GM12891 (cell line): ENCODE measurements at places on chromosomes 5 and 9.

GRCh38 chr9:131473198-131473885, 29.4 kb upstream of the POMT1 start:
- no peak for DNase-seq

DNA sequence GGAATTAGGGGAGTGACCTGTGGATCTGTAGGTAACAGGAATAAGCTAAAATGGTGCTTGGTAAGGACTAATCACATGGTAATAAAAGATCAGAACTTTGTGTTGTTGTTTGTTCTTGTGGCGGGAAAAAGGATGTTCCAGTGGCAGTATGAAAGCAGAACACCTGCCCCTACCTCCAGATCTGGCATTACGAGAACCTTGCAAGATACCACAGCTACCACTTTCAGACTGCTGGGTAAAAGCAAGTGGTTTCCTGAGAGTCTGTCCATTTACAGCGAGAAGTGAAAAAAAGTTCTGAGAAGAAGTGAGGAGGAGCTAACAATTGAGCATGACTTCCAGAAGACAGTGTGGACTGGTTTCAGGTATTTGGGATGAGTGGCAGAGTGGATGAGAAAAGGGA, 252.5 kb downstream of the TLE4 start:
- DNase-seq: no peak

- no peak for DNase-seq
Measured at GRCh38 chr5:132785365-132785764, 8.3 kb upstream of the SEPTIN8 start.

- DNase-seq: no peak
Measured at GRCh38 chr9:3214741-3215140, 311.1 kb downstream of the RFX3 start.

GRCh38 chr9:75855509-75855908, 35.0 kb upstream of the PCSK5 start:
- DNase-seq: no peak

DNA sequence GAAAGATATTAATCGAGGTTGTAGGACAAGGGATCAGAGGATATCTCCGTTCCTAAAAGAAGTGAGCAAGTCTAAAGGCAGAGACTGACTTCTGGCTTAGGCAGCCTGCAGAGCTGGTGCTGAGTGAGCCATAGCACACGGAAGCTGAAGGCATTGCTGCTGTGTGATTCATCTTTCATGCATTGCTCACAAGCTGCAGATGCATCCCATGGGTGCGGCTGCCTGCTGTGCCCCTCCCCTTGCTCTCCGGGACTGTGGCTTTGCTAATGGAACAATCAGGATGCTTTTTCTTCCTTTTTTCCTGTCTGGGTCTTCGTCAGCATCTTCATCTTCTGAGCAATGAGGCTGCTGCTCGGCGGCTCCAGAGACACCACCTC, 341.4 kb downstream of the DIRAS2 start:
- DNase-seq: no peak

- DNase-seq: no peak
Measured at GRCh38 chr5:68274847-68275651, 59.5 kb downstream of the PIK3R1 start.

DNA sequence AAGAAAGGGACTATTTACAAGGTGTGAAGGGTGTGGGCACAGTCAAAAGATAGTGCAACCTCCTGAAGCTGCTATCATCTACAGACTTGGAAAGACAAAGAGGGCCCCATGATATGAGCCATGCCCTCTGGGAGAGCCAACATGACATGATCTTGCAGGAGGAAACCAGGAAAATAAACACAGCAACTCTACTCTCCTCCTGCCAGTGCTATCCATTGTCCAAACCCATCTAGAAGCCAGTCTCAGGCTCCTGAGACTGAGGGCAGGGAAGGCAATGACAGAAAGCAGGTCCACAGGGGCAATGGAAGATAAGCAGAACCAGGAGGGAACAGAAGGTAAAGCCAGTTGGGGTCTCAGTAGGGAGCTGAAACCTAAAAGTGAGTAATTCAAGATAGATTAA, 37.1 kb downstream of the PLPP1 start:
- DNase-seq: no peak

DNA sequence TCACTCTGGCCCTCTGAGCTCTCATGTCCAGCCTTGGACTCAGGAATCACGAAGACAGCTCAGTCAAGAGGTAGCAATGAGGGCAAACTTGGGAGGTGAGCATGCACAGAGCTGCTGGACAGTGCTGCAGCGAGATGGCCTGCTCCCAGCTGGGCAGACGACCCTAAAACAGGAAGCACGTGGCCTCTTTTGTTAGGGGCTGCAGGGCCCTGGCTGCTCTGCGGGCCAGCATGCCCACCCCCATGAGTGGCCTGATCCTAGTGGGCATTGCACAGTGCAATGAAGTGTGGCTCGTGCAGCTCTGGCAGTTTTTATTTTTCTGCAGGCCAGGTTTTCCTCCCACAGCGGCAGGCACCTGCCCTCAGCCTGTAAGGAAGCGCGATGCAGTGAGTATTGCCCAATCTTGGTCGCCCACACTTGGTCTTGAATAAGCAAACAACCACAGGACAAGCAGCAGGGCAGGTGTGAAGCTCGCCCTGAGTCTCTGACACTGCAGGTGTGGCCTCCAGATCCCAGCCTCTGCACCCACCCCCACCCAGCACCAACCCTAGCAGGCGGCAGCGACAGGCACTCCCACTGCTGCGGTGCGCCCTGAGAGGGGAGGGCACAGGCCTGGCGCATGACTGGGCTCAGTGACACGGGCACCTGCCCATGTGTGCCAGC, 60.8 kb downstream of the SEMA4D start:
- no peak for DNase-seq
